ENCODE measurements at places on chromosomes 16 and 17.

- no peak for DNase-seq
Measured at GRCh38 chr17:31314782-31315100, 887 bp upstream of the EVI2B start.

DNA sequence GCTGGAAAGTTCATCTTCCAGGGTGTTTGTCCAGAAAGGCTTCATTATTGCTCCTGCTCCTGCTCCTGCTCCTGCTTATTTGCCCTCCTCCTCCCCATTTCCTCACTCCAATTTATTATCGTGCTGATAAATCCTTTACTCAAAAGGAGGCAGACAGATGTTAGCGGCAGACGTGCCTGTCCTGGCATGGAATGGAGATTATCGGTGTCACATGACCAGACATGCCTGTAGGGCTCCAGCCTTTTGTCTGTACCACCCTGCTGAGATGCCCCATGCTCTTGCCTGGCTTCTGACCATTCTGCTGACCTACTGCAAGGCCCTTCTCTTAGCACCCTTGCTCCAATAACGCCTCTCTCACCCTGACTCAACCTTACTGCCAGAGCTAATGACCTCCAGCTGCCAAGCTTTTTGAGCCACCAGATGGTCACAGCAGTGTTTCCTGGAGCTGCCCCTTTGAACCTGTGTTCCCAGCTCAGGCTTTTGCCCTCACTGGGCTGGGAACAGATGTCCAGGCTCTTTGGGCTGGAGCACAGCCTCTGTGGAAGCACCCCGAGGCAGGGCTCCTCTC is 12.8 kb downstream of the DNAH9 start:
- DNase-seq: no peak

GRCh38 chr16:68902969-68903345 is 59.6 kb downstream of the TANGO6 start:
- DNase-seq: no peak

- no peak for DNase-seq
Measured at GRCh38 chr17:71413935-71414334, 706.9 kb upstream of the SOX9 start.

DNA sequence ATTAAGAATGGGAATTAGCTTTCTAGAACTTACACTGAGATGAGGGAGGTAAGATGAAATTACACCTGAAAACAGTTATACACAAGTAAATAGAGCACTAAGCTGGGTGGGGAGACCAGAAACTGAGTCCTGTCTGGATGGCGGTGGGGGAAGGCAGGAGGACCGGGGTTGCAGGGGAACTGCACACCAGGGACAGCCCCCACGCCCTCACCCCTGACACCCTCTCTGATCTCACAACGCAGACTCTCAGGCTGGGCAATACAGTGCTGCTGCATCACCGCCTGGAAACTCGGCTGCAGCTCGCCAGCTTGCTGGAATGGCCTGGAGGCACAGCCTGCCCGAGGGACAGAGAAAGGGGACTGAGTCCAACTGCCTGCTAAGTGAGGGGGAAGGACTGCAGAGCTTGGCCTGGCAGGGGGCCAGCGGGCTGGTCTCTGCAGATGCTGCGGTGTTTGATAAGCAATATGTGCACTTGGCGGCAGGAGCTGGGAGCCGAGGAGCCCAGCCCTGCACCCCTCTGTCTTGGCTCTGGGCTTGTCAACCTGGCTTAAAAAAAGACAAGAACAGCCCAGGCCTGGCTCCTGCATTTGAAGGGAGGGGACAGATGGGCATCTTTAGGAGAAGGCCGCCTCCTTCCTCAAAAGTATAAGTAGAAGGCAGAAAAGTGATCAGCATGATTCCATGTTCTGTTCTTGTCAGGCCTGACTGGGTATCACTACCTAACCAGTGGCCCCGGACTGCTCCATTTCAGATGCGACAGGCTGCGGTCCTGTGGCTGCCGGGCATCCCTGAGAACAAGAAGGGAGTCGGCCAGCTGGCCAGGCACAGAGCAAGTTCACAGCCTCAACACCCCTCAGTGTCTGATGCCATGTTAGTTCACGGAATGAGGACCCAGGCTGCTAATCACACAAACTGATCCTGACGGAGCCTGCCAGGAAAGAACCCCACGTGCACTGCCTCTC is 30.2 kb downstream of the SPHK1 start:
- DNase-seq: no peak

Data from smooth muscle cell of the brain vasculature (primary cell).